ENCODE measurements at places on chromosomes 13 and 19.

- no peak for DNase-seq
Observed at GRCh38 chr13:46587807-46588418, 34.9 kb downstream of the LRCH1 start.

DNA sequence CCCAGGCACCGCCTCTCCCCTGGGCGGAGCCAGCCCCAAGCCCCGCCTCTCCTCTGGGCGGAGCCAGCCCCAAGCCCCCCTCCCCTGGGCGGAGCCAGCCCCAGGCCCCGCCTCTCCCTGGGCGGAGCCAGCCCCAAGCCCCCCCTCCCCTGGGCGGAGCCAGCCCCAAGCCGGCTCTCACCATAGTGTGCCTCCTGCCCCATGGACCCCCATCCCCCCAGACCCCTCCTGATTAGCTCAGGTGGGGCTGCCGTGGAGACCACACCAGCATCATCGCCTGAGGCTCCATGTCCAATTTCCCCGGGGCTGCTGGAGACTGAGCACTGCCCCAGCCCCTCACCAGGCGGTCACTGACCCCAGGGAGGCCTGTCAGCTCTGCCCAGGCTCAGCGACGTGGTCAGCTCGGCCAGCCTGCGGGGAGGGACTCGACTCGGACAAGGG is 4.2 kb upstream of the MADCAM1 start:
- DNase-seq, result no peak

DNA sequence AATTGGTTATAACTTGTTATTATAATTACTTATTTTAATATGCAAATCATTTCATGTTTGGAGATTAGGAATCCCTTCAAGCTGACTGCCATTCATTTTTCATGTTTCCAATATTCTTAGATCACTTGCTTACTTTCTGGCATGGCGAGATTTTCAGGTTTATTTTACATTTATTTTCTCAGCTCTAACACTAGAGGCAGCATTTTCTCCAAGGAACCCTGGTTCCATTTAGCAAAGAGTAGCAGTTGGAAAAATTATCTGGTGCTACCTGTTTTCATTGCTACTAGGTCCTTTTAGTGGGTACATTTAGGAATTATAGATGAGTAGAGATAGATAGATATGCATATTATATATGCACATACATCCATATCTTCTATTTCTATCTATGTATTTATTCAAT is 90.9 kb upstream of the TRPC4 start:
- no peak for DNase-seq

DNA sequence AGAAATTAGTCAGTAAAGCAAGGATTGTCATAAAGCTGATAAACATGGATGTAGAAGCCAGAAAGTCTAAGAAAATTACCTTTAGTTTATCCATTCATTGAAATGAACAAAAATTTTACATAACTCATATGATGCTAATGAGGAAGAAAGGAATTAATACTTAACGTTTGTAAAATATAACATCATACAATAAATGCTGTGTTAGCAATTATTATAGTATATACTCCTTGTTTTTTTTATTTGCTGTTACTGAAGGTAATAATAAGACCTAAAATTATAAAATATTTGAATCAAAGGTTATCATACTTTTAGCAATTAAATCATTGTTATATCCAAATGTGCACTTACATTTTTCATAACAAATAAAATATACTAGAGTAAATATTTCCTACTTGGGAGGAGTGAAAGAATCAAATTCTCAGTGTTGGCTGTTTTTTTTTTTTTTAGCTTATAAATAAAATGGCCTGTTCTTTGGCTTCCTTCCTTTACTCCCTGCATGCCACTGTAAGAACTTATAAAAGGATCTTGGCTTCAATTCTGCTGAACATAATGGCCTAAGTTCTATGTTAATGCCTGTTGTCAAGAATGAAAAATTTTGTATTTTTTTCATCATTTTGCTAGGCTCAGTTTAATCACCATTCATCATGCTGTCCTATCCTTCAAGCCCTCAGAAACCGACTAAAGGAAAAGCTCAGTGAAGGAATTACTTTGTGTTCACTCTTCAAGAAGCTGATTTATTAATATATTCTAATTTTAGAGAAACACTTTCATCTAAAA is 167.4 kb upstream of the SLITRK1 start:
- DNase-seq, result no peak

GRCh38 chr13:25910991-25911419 is 140.8 kb downstream of the SHISA2 start:
- DNase-seq, result no peak

GRCh38 chr13:26051231-26051656 is 572 bp downstream of the SHISA2 start:
- no peak for DNase-seq

DNA sequence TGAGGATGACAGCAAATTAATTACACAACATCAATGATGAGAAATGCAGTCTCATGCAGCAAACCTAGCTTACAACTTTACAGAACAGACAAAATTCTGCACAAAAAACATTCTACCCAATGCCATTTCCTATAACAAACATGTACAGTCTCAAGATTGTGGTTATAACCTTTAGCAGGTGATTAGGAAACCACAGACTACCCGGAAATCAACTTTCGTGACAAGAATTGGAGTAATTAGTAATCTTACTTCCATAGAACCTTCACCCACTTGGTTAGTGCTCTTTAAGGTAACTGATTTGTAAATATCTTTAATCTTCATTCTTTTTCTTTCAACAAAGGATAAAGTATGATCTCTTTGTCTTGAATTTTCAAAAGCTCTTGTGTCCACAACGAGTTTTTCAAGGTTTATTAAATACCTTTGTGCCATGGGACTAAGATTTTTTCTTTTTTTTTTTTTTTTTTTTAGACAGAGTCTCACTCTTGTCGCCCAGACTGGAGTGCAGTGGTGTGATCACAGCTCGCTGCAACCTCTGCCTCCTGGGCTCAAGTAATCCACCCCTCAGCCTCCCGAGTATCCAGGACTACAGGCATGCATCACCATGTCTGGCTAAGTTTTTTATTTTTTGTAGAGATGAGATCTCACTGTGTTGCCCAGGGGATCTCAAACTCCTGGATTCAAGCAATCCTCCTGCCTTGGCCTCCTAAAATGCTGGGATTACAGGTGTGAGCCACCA is 78.8 kb downstream of the MAP4K1 start:
- DNase-seq, result no peak

GRCh38 chr13:67740871-67741535 is 510.9 kb upstream of the PCDH9 start:
- no peak for DNase-seq

- DNase-seq, result no peak
Observed at GRCh38 chr13:49540552-49540951, 44.8 kb downstream of the PHF11 start.

DNA sequence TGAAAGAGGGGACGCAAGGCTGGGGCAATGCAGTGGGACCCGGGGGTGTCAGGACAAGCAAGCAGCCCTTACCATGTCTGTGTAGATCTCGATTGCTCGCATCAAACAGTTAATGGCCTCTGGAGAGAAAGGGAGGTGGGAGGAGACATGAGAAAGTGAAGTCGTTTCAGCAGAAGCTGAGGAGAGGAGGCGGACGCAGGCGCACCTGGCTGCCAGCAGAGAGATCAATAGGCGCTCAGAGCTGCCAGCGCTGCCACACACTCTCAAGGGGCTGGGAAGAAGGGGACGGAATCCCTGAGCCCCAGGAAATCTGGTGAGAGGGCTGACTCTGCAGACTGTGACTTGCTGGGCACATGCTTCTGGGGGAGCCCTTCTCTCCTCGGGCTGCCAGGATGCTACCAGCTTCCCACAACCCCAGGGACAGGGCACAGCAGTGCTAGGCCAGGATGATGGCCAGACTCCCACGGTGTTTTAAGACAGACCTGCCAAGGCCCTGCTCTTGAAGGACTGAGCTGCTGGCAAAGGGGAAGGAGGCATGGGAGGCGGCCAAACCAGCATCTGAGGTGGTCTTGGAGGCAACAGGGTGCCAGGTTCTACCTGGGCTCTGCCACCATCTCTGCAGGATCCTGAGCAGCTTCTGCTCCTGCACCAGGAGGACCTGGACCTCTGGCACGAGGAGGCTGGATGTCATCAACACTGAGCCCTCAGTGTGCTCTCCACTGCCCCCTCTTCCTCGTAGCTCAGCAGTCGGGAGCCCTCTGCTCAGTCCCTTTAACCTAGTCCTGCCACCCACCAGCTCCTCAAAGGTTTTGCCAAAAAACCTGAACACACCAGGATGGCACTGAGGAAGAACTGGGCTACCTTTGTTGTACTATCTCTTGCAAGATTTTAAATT is 11.7 kb upstream of the KPTN start:
- no peak for DNase-seq

DNA sequence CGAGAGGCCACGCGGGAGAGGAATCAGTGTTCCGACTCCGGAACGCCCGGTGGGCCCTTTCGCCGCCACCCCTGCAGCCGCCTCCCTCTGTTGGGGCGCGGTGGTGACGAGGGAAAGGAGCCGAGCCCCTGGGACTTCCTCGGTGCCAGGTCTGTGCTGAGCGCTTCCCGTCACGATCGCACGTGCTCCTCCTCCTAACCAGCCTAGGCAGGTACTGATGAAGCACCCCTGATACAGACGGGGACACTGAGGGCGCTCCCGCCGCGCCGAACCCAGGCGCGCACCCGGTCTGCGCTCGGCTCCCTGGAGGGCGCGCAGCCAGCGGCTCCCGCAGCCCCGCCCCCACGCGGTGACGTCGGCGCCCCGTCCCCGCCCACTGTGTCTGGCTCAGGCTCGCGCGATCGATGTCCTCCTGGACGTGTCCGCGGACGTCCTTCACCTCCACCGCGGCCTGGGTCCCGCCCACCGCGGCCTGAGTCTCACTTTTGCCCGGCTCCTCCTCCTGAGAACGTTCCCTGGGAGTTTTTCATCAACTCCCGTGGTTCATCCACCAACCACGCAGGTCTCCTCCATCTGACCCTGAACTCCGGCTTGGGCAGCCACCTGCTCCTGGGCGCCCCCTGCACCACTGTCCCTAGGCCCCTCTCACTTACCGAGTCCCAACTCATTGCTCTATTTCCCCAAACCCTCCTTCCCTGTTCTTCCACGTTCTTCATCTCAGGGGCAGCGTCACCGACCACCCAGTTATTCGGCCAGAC is 2.6 kb upstream of the KLK15 start:
- peak; percentile 23 for DNase-seq

GRCh38 chr19:15108845-15109767 is 1.9 kb downstream of the SYDE1 start:
- DNase-seq, result no peak

GRCh38 chr19:4391306-4391693 is 9.0 kb downstream of the SH3GL1 start:
- no peak for DNase-seq

DNA sequence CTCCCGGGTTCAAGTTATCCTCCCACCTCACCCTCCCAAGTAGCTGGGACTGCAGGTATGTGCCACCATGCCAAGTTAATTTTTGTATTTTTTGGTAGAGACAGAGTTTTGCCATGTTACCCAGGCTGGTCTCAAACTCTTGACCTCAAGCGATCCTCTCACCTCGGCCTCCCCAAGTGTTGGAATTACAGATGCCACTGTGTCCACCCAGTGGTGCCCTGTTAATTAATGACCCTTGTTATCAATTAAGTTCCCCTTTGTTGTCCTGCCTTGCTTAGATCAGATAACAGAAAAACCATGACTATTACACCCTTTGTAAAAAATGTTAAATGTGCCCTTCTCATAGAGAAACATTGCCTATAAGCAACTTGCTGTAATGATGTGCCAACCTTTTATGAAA is 34.4 kb upstream of the IGFL1 start:
- DNase-seq, result no peak

GRCh38 chr19:29277102-29277501 is 64.2 kb upstream of the UQCRFS1 start:
- DNase-seq, result no peak

DNA sequence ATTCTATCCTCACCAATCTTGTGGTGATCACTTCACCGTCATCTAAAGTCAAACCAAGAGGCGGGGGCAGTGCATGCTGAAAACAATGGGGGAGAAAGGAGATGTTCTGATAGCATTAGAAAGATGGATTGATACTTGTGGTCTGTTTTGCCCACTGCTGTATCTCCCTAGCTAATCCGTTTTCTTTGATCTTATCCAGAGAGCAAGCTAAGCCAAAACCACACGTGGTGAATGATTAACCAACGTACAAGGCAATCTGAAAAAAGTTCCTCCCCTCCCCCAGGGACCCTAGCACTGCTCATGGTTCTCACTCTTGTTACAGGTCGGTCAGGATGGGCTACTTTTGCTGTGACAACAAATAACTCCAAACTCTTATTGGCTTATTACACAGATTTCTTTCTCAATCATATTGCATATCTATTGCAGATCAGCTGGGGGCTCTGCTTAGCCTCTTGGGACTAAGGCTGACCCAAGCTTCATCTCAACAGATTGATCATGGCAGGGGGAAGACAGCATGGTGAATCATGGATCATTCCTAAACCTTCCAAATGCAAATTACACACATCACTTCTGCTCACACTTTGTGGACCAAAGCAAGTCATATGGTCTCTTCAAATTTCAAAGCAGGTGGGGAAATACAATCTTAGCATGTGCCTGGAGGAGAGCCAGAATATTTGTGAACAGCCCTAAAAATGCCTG is 11.9 kb upstream of the C13orf42 start:
- DNase-seq, result no peak

DNA sequence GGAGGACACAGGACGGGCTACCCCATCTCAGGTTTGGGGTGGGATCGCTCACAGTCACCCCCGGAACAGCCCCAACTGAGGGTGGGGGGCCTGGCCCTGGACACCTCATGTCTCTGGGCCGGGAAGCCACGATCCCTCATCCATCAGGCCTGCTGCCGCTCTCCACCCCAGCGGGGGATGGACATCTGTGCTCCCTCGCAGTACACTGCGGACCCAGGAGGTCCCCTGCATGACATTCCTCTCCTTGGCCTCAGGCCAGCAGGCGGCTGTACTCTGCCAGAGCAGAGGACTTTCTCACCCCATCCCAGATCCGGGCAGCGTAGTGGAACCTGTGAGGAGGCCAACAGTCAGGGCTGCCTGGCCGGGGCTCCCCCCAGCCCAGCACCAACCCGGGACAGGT is 15.5 kb downstream of the IRGC start:
- DNase-seq, result no peak

DNA sequence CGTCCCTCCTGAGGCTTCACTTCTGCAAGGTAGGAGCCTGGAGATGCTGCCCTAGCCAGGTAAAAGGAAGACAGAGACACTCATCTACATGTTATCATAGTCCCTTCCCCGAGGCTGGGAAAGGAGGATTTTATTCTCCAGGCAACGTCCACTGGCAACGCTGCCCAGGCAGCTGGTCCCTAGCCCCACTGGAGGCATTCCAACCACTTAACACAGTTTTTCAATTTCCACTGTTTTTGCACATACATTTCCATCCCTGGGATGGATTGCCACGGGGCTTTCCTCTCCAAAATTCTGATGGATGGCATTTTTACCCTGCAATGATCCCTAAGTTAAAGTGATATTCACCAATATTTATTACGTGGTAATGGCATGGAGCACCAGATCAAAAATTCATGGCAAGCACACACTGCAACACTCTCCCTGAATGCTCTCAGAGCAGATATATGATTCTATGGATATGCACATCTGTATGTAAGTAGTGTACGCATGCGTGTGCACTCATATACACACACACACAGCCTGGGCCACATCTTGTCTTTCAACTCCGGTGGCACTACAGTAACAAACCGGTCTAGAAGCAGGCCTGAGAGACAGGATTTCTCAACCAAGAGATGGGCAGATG is 322.3 kb upstream of the TSHZ3 start:
- no peak for DNase-seq
